ENCODE measurements at places on chromosomes 6 and 20.

DNA sequence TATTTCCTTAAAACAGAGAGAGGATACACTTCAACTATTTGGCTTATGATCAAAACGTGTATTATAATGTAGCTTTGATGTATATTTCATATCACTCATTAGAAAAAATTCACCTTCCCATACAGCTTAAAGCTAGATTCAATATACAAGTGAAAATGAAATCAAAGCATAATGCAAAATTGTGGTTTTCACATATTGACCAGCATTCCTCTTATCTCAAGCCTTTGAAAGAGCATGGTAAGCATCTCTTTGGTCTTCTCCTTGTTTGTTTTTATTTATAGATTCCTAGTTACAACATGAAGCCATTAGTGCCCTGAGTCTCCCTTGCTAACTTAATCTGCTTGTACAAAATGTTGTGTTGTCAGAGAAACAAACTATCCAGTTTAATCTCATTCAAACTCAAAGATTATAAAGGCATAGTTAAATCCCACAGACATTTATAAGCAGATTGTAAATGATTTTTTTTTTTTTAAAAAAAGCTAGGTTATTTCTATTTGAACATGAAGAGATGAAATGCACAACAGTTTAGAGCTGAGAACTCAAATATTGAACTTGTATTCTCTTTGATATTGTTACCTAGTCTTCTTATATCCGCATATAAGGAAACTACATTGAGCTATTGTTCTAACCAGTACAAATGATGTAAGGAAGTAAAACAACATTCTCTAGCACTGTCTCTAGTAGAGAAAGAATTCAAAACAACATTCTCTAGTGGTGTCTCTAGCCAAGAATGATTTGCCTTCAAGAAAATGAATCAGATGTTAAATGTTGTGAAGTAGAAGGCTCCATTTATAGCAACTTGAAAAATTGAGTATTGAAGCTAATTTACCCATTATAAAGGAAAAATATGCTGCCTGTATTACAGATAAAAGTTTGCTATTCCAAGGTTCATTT, 31.2 kb upstream of the SMIM28 start:
- no peak for DNase-seq

DNA sequence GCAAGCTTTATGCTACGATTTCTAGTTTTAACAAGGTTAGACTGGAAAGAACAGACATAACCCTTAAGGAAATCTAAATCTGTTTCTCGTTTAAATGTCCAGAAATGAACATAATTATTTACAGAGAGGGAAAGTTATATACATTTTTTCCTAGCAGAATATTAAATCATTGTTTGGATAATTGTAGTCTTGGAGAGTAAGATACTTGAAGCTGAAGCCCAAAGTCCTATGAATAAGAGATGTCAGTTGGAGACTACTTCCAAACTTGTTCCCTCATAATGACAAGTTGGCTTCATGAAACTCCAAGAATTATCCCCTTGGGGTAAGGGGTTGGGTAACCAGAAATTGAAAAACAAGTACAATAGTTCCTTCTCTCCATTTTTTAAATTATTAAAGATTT, 911.1 kb upstream of the MAN1A1 start:
- no peak for DNase-seq

DNA sequence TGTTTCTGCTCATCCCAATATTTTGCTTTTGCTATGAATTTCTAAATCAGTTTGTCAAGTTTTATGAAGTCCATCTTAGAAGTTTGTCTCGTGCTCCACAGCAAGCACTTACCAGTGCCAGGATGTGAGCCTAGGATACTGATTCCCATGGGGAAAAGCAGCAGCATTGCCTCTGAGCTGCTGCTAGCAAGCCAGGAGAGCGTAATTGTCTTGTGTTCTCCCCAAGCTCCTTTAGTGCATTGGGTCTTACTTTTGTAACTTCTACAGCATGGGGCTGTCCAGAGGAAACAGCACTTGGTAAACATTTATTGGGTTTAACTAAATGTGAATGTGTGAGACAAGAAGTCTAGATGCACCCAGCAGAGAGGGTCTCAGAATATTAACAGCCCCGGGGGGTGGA, 76.1 kb downstream of the RNF182 start:
- no peak for DNase-seq

GRCh38 chr6:78308025-78308424, 559.3 kb upstream of the IRAK1BP1 start:
- no peak for DNase-seq

DNA sequence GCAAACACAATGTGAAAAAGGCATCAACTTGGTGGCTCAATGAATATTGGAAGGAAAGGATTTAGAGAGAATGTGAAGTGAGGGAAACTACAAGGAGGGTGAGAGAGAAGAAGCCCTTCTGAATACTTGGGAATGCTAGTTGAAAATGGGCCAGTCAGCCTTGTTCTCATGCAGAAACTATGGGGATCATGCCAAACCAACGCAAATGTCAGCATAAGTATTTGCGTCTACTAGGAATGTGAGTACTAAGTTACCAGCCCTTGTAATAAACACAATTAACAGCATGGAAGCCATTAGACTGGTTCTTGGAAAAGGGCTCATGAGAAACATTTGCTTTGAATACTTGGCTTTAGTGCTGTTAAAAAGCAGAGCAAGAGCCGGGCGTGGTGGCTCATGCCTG, 54.9 kb upstream of the AIG1 start:
- no peak for DNase-seq
